NB4 (cell line): ENCODE measurements at places on chromosomes 2 and 18.

DNA sequence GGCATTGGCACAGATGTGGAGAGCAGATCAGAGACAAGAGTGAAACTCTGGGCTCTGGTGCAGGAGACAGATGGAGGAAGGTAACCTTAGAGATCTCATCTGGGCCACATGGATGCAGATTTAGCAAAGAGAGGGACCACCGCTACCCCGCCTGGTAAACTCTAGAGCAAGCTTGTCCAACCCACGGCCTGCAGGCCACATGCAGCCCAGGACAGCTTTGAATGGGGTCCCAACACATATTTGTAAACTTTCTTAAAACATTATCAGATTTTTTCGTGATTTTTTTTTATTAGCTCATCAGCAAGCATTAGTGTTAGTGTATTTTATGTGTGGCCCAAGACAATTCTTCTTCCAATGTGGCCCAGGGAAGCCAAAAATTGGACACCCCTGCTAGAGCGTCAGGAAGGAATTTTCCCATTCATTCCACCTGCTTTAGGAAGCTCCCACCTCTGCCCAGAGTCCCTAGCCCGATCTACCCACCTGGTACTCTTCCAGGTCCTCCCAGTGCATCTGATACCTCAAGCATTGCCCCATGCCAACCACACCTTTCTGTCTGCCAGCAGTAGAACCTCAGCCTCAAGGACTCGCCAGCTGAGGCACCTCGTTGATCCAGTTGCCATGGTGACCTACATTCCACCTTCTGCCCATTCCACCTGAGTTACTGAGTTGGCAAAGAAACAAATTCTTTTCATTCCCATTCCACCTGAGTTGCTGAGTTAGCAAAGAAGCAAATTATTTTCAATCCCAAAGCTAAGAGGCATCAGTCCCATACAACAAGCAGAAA, at the start of gene CIB4:
Gene CIB4 (minus strand): TSS at position 586 of the 784 bp plus-strand sequence. CDS start 52 bp downstream, at position 534.
- no peak for DNase-seq

DNA sequence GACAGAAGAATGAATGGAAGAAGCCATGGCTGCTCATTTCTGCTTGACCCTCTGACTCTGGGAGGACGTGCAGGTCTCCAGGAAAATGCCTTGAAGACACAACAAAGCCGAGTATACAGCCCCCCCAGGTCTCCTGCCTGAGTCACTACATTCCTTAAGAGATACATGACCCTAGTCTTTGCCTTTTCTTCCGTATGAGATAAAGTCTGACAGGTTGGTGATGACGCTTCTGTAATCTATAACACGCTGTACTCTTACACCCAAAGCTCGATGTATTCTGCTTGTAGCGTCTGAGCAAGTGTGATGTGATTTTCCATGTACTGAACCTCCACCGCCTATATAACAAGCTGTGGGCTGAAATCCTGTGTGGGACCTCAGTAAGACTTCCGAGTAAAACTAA, 77.3 kb downstream of the KCTD1 start:
- DNase-seq, result no peak

DNA sequence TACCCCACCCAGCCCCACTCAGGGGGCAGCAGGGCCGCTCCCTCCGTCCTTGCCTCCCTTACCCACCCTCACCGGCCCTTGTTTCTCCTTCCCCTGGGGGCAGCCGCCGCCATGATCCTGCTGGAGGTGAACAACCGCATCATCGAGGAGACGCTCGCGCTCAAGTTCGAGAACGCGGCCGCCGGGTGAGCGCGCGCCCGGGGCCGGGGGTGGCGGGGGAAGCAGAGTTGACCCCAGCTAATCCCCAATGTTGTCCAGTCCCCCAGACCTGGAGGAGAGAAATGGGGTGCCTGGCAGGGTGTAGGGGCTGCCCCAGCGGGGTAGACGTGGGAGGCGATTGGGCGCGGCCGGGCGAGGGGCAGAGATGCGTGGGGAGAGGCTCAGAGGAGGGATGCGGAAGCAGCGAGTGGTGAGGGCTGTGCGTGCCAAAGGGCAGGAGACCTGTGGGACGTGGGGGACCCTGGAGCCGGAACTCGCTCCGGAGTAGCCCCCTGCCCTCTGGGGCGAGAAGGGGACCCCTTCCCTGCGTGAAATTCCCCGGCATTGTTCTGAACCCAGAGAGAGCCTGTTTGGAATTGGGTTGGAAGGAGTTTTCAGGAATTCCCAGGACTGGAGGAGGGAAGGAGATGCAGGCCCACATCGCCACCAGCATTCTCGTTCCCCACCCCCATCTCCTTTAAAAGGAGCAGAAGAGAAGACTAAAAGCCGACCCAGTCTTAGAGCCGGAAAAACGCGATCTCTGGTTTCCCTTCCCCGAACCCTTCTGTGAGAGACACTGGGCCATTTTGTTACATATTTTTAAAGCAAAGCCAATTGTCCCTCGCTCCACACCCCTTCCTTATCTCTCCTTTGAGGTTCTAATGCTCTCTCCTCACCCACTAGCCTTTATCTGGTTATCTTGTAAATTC, 625 bp downstream of the ARPC2 start:
- peak; percentile 87 for DNase-seq

GRCh38 chr2:33372940-33373553, 103.4 kb upstream of the RASGRP3 start:
- DNase-seq, result peak; percentile 54
